Stimulated activated CD8-positive, alpha-beta memory T cell treated with anti-CD3 and anti-CD28 coated beads, Interleukin-4, amount 100 ng/mL, for 4 hours (primary cell): ENCODE measurements at places on chromosomes 2 and 18.
A peak's percentile ranks its signal among the peaks of the same experiment; 100 is the strongest.

DNA sequence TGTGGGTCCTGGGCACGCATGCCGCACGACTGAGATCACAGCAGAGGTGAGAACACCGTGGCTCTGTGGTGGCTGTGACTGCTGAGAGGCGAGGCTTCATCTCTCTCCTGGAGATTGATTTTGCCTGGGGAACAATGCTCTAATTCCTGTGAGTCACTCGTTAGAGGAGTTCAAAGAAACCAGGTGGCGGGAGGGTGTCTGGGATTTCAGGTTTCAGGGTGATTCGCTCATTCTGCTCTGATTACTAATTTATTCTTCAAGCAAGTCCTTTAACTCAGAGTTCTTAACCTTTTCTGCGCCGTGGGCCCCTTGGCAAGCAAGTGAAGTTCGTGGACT lies 56.3 kb downstream of the GLI2 start:
- no peak for DNase-seq

- peak; percentile 57 for DNase-seq
These were observed 1.8 kb upstream of the AGBL5 start for GRCh38 chr2:27049422-27050280.

DNA sequence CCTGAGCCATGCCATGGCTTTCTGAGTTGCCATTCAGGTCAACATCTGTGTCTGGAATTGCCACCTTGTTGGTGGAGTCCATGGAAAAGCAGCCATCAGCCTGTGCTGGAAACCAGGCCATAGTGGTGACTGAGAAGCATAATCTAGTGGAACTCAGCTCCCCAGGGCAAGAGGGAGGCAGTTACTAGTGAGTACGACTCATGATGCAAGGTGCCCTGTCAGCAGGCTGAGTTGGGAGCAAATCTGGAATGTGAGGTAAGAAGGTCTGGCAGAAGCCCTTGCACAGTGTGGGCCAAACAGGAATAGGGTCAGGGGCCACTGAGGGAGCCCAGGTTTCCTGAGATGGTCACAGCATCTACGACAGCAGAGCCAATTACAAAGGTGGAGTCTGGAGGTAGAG lies 37.1 kb downstream of the SULT1C2 start:
- no peak for DNase-seq

DNA sequence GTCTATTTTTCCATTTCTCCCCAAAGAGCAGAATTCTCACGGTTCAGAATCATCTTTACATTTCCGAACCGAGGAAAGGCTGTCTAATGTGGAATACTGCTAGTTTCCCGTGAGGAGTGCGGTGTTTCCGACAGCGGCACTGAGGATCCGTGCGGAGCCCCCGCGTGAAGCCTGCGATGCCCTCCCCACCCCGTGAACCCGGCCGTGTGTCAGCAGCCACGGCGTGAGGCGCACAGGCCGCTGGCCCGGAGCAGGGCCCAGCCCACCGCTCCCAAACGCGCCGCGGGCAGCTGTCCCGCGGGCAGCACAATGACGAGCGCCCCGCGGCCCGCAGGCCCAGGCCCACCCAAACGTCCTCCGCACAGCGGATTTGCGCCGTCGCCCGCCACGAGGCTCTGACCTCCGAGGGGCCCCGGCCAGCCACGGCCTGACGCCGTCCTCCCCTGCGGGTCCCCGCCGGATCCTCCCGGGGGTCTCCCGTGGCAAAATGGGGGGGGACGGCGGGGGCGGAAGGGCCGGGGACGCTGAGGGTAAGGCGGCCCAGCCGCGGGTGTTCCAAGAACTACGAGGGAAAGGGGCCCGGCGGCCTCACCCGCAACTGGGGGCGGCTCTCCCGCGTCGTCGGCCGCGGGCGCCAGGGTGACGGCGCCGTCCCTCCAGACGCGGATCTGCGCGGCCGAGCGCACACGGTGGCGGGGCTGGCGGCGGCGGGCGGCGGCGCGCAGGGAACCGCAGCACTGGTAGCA lies 796 bp downstream of the SPIRE1 start:
- no peak for DNase-seq

DNA sequence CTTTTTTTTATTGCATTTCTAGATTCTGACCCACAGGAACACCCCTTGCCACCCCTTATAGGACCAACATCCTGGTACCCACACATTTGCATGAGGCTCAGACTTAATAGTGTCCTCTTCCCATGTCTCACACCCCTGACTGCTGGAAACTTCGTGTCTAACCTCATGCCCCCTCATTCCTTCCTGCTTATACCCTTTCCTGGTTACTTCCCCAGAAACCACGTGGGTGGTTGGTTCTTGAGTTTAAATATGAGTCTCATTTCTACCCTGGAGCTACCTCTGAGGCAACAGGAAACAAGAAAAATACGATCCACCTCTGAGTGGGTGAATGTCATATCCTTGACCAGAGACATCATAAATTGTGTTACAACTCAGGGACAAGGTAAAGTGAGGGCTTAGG lies 1.6 kb downstream of the TNP1 start:
- DNase-seq = no peak

- no peak for DNase-seq
These were observed 74.7 kb upstream of the MGAT4A start for GRCh38 chr2:98805412-98806171.

DNA sequence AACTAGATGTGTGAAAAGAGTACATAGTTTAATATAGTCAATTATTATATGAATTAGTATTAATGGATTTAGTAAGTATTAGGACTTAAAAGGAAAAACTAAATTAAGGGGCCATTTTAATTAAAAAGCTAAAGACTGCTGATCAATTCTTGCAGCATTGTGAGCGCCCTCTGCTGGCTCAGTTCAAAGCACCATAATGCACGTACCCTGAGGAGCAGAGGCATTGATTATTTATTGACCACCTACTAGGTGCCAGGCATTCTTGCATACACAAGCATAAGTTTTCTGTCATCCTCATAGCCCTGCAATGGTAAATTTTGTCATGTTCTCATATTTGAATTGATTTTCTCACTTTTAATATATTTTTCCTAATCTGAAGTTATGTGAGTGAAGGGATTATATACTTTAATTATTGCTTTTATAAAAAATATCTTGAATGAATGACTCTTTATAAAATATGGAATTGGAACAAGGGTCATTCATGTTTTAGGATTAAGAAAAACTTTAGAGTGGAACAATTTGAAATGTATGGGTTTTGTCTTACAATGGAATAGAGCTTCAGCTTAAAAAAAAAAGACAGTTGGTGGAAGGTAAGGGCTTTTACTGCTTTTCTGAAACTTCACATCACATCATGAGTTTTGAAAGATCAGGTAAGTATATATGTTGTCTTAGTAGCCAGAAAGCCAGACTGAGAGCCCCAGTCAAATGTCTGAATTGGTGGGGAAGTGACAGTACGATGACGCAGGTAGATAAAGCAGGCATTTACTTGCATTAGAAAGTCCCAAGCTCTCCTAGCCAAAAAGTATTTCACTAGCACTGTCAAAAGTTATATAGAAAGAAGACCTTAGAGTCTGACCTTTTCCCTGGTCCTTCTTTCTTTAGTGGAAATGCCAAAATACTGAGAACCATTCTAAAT lies 9.7 kb downstream of the ITGA4 start:
- peak; percentile 65 for DNase-seq

- no peak for DNase-seq
These were observed 26.9 kb upstream of the CDH19 start for GRCh38 chr18:66630831-66631230.

DNA sequence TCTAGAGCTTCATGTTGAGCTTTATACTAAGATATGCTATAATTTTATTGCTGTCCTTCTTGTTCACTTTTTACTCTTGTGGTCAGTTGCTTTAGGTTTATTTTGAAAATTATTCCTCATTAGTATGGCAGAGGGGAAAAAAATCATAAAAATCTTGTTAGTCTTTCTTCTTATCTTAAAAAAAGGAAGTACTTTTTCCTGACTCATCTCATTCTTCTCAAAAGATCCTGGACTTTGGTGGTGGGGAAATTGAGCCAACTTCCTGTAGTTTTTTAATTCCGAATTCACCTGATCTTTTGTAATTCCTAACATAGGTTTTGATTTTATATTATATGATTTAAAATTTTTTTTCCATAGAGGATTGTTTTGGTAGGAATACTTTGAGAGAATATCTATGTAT lies 3.8 kb downstream of the SLC4A1AP start:
- no peak for DNase-seq

DNA sequence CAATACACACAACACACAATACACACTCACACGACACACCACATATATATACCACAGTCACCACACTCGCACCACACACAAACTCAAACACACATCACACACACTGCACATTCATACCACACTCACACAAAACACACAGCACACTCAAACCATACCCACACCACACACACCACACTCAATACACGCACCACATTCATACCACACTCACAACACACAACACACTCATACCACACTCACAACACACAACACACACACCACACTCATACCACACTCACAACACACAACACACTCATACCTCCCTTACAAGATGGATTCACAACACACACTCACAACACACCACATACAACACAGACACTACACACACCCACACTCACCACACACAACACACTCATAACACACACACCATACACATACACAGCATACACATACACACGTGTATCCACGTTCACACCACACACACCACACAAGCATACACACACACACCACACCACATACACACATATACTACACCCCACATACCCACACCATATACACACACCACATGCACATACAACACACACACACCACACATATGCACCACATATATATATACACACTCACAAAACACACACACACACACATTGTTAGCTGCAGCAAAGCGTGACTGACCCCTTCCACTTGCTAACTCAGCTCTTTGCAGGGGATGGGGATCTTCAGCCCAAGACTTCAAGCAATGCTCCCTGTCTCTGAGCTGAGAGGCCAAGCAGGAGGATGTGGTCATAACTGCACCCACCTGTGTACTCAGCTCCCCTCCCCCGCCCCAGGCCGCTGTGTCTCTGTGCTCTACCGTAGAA lies 59.0 kb downstream of the SDC1 start:
- DNase-seq = no peak

DNA sequence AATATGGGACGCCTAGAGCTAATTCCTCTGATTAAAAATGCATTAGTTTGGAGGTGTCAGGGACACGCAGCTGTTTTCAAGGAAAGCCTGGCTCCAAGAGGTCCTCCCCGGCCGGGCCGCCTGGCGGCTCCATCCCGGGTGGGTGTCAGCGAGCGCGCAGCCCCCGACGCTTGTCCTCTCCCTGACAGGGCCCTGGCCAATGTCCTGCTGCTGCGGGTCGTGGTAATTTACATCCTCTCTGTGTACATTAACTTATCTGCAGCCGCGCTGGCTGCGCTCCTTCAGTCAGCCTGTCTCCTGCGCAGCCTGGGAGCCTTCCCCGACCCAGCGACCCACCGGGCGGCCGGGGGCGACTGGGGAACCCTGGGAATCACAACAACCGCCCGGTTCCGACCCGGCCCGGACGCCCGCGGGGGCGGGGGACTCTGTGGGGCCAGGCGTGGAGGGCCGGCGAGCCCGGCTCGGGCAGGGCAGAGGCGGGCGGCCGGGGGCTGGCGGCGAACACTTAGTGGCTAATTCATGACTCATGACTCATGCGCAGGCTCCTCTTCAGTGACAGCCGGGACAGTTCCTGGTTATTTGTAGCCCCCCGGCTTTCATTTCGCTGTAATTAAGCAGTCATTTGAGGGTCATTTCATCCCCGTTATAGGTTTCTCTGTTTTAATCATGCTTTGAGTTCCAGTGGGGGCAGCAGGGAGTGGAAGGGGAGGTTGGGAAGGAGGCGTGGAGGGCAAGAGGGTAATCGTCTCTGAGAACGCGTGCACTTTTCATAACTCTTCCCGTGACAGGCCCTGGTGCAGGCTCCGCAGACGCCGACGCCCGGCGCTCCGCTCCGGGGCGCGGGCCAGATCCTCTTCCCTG lies 141.9 kb upstream of the CTAGE1 start:
- peak; percentile 4 for DNase-seq

GRCh38 chr2:134368009-134368817 lies 114.3 kb downstream of the MGAT5 start:
- no peak for DNase-seq

GRCh38 chr18:72530622-72531021 lies 13.5 kb downstream of the CBLN2 start:
- DNase-seq = no peak

- no peak for DNase-seq
These were observed 212.6 kb upstream of the SP5 start for GRCh38 chr2:170502361-170503130.
